ENCODE measurements at places on chromosomes 2 and 18.

- peak; percentile 40 for DNase-seq
Observed at GRCh38 chr2:45844796-45845457, 193.5 kb downstream of the PRKCE start.

DNA sequence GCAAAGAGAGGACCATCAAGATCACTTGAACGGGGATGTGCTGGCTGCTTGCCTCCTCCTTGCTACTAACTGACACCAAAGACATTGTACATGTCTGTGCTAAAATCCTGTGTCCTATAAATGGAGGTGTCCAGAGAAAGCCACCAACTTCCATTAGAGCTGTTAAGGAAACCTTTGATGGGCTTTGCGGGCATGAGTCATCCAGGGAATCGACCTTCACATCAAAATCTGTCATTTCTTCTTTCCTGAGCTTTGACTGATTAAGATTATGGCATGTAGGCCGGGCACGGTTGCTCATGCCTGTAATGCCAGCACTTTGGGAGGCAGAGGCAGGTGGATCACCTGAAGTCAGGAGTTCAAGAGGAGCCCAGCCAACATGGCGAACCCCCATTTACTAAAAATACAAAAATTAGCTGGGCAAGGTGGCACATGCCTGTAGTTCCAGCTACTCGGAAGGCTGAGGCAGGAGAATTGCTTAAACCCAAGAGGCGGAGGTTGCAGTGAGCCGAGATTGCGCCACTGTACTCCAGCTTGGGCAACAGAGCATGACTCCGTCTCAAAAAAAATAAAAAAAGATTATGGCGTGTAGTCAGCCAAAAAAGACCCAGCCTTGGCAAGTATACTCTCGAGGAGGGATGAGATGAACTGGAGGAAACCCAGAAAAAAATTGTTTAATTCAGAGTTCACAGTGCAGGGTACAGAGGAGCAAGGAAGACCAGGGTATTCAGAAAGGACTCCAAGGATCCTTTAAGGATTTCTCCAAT, 115.8 kb downstream of the CABLES1 start:
- DNase-seq: no peak

GRCh38 chr18:70127359-70127758, 78.1 kb downstream of the RTTN start:
- no peak for DNase-seq

DNA sequence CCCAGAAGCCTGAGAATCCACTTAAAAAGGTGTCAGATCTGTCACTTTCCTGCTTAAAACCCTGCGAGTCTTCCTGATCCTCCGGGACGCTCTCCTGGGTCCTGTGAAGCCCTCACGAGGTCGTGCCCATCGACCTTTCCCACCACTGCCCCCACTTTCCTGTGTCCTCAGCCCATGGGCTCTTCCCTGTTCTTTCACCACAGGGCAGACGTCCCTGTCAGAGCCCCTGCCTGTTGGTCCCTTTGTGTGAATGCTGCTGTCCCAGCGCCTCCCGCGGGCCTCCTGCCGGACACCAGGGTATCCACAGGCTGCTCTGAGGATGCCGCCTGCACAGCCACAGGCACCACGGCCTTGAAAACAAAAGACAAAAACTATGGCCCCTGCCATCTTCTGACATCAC, 125.6 kb downstream of the TMEM18 start:
- DNase-seq: no peak

GRCh38 chr2:237774811-237775553, 23.6 kb upstream of the RBM44 start:
- peak; percentile 74 for DNase-seq

DNA sequence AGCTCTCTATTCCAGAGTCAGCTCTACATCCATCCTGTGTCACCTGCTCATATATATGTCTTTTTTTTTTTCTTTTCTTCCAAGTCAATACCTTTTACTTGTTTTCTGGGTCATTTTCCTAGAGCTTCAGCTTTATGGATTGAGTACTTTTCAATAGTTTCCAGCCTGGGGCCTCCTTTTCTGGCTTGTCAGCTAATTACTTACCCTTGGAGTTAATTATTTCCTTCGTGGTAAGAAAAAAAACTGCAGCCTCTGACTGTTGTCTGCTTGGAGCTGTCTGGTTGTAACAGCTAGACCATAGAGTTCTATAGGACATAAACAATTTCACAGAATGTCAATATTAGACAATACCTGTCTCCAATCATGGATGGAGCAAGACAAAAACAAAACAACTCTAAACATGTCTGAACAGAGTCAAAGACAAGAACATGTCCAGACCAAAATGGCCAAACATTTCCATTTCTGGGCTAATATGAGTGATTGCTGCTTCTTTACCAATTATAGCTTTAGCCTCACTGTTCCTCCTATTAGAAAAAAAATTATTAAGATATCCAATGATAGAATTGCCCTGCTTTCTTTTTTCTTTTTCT, 643.1 kb downstream of the SLC4A3 start:
- DNase-seq: no peak

DNA sequence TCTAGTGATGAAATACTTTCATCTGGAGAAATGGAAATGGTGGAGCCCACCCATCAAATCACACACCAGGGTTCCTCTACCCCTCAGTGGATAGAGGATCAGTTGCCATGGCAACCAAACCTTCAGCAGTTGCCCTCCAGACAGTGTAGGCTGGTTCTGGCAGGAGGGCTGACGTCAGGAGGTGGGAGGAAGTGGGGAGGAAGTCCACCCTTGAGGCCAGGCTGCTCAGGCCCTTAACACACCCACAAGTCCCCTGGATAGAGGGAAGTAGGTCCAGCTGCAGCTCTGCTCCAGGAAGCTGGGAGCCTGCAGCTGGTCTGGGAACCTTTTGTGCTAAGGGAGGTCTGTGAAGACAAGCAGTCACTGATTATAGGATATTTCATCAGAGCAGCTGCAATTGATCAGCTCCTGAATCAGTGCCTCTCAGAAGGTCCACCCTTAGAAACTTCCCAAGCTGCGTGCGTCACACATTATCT, 186.6 kb downstream of the MTX2 start:
- peak; percentile 75 for DNase-seq

GRCh38 chr2:240602266-240603050, 15.9 kb downstream of the CAPN10 start:
- DNase-seq: no peak

Measured in NCI-H82 (cell line).